ENCODE measurements at places on chromosomes 2 and 18.

- DNase-seq: no peak
Measured at GRCh38 chr2:45845566-45845965, 194.1 kb downstream of the PRKCE start.

- no peak for DNase-seq
Measured at GRCh38 chr18:61833387-61833786, 59.4 kb downstream of the RNF152 start.

GRCh38 chr2:37898448-37898847 is 26.6 kb upstream of the RMDN2 start:
- DNase-seq: no peak

- DNase-seq: no peak
Measured at GRCh38 chr18:8839281-8839680, 133.9 kb downstream of the MTCL1 start.

- no peak for DNase-seq
Measured at GRCh38 chr2:236997069-236997715, 88.5 kb upstream of the COPS8 start.

DNA sequence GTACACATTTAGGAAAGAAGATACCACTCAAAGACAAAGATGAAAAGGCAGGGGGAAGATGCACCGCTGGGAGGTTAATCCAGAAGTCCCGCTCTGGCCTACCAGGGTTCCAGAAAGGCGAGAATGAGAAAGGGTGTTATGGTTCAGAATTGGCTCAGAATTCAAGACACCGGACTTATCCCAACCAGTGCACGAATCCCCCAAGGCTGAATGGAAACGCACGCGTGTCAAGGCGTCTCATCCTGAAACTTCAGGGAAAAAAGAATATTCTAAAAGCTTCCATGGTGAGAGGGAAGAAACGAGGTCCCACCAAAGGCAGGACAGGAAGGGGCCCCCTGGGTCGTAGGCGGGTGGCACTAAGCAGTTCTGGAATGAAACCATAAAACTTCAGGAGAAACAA is 71.9 kb downstream of the SLC66A2 start:
- DNase-seq: no peak

- DNase-seq: no peak
Measured at GRCh38 chr2:159612255-159612901, 4.0 kb downstream of the BAZ2B start.

DNA sequence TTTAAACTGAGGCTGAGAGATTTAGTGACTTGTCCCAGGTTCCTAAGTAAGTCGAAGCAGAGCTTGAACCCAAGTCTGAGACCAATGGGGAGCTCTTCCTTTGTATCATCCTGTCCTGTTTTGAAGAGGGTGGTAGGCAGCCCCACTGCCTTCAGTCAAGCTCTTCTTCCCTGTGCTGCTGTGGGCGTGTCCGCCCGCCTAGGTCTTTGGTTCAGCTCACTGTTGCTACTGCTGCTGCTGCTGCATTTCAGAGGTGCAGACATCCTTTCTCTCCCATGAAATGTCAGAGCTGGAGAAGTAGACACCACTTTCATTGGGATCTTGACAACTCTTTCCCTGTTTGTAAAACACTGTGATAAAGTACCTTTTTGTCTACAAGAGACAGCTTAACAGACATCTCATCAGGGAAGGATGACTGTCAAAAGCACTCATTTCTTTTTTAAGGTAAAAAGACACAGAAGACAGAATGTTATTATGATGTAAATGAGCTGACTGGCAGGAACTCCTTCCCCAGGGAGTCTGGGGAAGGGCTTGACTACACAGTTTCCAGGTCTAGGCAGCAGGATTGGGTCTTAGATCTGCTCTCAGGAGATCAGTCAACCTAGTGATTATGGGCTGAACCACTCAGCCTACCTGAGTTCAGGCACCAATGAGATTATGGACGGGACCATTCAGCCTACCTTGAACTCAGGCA is 91.7 kb upstream of the TRIB2 start:
- peak; percentile 76 for DNase-seq

DNA sequence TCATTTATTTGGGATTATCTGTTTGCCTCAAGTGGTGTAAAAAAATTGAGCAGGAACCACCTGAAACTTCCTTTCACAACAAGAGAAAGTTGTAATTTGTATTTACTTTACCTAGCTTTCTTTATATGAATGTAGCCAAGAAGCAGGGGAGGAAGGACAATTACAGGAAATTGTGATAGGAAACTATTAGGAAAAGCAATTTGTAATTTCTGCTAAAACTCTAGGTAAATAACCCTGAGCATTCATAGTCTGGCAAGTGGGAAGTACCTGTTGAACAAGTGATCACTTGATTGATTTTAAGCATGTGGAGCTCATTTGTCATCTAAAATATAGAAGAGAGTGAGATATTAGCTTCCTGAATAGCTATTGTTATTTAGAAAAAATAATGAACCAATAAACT is 5.0 kb downstream of the TFPI start:
- DNase-seq: no peak

- no peak for DNase-seq
Measured at GRCh38 chr18:29185801-29186200, 1008.9 kb upstream of the CDH2 start.

DNA sequence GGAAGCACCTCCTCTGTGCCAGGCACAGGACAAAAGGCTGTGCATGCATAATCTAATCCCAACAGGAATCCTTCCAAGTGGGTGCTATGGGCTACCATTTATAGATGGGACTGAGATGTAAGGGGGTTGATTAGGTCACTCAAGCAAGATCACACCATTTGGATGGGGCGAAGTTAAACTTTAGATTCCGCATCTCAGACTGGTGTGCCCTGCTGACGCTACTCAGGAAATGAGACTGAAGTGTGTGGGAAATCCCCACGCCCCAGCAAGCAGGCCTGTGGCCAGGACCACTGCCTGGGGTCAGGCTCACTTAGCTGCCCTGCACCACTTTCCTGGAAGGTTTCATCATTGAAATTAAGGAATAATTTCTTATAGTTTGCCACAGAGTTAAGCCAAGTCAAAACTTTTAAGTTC is 70.5 kb upstream of the PPP1CB start:
- DNase-seq: no peak

DNA sequence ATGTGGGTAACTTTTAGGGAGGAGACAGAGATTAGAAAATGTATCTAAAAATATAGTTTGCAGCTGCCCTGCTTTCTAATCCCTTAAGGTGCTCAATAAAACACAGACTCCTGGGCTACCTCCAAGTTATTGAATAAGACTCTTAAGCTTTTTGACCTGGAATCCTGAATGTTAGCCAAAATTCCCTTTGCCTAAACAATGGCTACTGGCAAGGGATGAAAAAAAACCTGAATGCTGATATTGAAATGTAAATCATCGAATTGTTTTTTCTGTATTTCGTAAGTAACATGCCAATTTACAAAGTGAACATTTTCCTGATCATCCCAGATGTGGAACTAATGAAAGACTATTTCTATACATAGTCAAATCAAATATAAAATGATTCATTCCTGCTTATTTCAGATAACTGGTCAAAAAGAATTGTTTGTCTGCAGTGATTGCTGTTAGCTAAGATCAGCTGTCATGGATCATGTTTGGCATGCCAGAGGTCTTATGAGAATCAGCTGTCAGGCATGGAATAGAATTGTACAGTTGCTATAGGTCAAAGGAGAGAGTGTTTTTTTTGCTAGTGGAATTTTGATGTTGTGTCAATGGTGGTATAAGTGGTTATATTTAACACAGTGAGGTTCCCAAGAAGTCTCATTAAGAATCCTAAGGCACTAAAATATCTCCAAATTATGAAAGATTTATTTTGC is 363.6 kb upstream of the CWC22 start:
- DNase-seq: no peak

DNA sequence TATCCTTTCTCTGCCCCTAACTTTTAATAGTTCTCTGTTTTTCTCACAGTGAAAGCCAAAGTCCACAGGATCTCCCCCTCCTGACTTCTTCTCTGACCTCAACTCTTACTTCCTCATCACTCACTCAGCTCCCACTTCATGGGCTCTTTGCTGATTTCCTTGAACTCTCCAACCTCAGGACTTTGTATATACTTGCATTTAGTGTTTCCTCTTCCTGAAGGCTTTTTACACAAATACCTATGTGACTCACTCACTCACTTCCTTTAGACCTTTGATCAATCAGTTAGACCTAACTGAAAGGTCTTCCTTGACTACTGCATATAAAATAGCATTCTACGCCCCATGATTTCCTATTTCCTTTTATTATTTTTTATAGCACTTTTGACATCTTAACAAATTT is 233.1 kb upstream of the MEX3C start:
- no peak for DNase-seq

GRCh38 chr2:144239306-144239705 is 280.6 kb downstream of the ZEB2 start:
- no peak for DNase-seq

- DNase-seq: no peak
Measured at GRCh38 chr2:153476491-153476815, 2.1 kb downstream of the RPRM start.

GRCh38 chr2:100178085-100178788 is 35.8 kb upstream of the AFF3 start:
- DNase-seq: peak; percentile 88

DNA sequence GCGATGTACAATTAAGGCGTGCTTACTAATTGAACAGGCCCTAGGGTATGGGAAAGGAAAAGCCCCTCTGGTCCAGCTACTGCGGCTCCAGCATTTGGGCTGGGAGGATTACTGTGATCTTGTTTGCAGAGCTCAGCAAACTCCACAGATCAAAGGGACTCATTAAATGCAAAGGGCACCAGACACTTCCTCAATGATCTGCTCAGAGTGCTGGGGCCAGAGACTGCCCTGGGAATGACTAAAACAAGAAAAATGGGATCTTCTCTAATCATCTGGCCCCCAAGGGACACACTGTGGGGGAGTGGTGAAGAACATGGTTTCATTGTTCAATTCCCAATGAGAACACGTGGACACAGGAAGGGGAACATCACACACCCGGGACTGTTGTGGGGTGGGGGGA is 85.0 kb downstream of the MARCHF4 start:
- DNase-seq: no peak

DNA sequence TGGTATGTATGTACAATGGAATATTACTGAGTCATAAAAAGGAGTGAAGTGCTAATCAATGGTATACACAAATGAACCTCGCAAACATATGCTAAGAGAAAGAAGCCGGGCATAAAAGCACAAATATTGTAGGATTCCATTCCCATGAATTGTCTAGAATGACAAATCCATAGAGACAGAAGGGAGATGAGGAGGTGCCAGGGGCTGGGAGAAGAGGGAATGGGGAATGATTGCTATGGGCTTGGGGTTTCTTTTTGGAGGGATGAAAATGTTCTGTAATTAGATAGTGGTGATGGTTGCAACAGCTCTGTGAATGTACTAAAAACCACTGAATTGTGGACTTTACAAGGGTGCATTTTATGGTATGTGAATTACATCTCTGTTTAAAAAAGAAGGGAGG is 73.5 kb downstream of the GLI2 start:
- DNase-seq: no peak

DNA sequence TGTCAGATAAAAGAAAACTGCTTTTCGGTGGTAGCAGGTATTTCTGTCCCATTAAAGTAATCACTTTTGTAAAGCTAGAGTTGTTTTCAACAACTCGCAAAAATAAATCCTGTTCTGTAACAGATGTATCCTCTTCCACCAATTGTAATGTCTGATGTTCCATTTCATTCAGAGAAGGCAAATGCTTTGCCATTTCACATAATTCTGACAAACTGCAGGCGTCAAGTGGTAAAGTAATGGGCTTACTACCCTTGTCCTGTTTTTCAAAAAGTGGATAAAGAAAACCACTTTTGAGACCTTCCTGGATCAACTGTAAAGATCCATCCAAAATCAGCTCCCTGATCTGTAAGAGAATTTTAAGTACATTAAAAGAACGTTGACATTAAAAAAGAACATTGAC is 16.6 kb downstream of the METTL4 start:
- no peak for DNase-seq

- no peak for DNase-seq
Measured at GRCh38 chr2:10232096-10232815, 70.4 kb upstream of the HPCAL1 start.

- DNase-seq: no peak
Measured at GRCh38 chr2:59745085-59745484, 808.4 kb downstream of the BCL11A start.

DNA sequence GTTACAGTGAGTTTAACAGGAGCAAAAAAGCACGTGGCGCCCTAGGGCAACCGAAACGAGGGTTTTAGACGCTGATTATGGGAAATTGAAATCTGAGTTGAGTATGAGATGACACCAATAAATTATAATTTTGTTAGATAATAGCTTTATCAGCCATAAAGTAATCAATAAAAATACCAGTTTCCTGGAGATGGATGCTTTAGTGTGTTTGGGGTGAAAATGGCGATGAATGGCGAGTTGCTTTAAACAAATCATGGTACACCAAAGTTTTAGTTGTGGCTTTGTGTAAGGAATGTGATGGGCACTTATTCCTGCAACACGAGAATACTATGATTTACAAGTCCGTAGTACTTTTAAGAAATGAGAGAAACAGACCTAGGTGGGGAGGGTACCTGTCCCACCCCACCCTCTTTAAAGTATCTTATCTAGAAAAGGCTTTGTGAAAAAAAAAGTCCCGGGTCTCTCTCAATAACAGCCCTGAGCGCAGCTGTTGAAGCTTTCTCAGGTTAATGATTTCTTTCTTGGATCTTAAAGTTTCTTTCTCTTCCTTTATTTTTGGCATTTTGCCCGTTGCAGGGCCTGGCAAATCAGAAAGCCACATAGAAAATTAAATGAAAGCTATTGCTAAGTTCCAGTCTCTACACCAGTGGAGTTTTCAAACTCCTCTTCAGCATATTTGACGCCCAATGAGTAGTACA is 1.5 kb upstream of the RRM2 start:
- no peak for DNase-seq

DNA sequence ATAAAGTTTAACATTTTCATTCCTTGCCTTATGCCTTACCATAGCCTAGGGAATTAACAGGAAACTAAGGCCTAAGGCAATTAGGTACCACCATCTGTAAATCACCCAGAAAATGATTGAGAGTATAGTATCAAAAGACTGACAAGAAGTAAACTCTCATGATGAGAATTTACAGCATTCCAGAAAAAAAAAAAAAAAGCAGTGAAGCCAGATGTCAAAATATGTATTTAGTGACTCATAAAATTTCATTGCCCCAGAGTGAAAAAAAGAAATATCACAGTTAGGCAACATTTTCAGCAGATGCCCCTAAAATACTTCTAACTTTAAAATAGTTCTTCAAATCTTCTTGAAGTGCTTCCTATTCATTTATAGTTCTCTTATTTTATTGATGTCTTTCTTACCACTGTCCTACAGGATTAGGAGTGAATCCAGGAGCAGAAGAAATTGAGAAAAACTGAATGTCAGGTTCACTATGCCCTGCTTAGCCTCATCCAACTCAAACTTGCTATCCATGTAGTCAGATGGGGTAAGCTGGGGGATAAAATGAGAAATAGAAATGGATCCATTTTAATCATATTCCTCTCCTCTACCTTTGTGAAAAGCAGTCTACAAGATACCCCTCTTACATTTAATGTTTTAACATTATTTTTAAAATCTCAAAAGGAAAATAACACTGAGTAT is 57.3 kb upstream of the TANK start:
- DNase-seq: no peak

DNA sequence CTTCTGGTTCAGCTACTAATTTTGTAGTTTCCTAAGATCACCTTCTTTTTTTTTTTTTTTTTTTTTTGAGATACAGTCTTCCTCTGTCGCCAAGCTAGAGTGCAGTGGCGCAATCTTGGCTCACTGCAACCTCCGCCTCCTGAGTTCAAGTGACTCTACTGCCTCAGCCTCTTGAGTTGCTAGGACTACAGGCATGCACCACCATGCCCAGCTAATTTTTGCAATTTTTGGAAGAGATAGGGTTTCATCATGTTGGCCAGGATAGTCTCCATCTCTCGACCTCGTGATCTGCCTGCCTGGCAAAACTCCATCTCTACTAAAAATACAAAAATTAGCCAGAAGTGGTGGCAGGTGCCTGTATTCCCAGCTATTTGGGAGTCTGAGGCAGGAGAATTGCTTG is 301.5 kb upstream of the TFPI start:
- no peak for DNase-seq

All from H9 (cell line).